Inflammatory macrophage (primary cell): ENCODE measurements at places on chromosomes 1 and 21.
A peak's percentile ranks its signal among the peaks of the same experiment; 100 is the strongest.

DNA sequence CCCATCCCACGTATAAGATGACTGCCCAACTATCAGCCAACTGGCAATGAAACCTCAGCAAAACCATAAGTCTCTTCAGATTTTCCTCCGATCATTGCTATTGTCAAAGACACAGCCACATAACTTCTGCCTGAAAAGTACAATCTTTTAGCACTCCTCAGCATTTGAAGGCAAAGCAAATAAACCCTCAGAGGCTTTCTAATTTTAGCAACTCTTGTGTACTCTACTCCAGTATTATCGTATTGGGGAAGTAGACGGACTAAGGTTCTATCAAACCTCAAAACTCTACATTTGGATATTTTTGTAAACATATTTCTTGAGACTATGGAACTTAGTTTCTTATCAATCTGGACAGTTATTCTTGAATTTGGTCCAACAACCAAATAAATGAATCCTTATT lies 1206.2 kb upstream of the NCAM2 start:
- no peak for DNase-seq

GRCh38 chr1:223083831-223084230 lies 59.2 kb downstream of the TLR5 start:
- DNase-seq = no peak

GRCh38 chr1:54937469-54937868 lies 43.0 kb upstream of the TMEM61 start:
- DNase-seq = no peak

DNA sequence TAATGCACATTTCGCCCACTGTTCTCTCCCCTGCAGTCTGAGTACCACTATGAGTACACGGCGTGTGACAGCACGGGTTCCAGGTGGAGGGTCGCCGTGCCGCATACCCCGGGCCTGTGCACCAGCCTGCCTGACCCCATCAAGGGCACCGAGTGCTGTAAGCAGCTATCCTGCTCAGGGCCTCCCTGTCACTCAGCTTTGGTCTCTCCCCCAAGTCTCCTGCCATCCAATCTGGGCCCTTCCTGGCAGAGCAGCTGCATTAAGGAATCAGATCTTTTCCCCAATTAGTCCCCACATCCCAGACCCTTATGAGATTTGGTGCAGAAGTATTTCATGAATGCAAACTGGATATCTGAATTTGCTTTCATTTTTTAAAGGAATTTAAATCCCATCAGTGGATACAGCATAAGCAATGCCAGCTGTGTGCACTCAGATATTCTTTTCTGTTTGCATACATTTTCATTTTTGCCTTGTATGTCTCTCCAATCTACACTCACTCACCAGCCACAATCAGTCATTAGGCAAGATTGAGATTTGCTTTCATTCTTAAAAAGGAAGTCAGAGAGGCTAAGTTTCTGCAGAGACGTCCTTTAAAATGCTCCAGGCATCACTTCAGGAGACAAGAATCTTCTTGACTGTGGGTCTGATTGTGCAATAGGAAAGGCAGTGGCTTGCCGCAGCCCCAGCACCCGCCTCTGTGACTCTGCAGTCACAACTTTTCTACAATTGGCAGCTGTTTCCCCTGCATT lies 48.1 kb downstream of the ELAPOR1 start:
- DNase-seq = peak; percentile 94

DNA sequence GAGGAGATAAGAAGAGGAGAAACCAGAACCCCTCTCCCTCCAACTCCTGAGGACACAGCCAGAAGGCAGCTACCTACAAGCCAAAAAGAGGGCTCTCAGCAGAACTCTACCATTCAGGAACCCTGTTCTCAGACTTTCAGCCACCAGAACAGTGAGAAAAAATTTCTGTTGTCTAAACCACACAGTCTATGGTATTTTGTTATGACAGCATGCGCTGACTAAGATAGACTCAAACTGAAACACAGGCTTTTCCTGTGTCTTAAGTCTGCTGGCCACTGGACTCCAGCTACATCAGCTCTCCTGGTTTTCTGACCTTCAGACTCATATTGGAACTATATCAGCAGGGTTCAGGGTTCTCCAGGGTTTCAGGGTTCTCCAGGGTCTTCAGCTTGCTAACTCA lies 126.5 kb upstream of the TNFSF4 start:
- DNase-seq = no peak

DNA sequence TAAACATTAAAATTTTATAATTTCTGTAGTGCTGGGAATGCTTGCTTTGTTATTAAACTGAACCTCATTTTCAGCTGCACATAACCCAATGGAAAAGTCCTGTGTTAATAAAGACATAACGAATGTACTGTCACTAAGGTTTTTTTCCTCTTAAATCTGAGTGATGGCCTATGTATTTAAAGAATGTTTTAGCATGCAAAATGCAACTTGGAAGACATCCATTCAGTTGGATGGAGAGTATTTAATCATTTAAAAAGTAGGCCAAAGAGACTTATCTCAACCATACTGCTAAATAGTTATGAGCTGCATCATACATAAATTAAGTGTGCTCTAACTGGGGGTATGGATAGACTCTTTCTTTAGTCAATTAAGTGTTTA lies 48.5 kb downstream of the RWDD3 start:
- DNase-seq = no peak

DNA sequence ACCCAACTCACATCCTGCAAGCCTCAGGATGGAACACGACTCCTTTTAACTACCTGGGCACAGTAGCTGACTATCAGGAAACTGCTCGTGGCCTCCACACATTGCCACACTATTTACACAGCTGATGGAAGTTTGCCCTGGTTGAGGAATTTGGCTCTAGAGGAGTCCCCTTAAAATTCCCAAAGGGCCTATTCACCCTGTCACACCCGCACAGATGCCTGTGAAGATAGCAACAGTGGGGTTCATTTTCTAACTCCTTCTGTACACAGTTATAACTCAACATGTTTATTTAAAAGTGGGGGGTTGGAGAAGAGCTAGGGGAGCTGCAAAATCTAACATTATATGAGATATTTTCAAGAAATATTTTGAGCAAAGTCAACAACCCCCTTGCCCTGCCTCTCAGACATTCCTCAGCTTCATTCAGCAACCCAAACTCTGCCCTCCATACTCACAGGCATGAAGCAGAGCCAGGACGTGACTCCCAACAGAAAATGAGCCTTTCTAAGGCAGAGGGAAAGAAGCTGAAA lies 35.8 kb upstream of the CCN1 start:
- DNase-seq = no peak

GRCh38 chr1:121414905-121415304 lies 230.1 kb downstream of the SRGAP2C start:
- DNase-seq = no peak

DNA sequence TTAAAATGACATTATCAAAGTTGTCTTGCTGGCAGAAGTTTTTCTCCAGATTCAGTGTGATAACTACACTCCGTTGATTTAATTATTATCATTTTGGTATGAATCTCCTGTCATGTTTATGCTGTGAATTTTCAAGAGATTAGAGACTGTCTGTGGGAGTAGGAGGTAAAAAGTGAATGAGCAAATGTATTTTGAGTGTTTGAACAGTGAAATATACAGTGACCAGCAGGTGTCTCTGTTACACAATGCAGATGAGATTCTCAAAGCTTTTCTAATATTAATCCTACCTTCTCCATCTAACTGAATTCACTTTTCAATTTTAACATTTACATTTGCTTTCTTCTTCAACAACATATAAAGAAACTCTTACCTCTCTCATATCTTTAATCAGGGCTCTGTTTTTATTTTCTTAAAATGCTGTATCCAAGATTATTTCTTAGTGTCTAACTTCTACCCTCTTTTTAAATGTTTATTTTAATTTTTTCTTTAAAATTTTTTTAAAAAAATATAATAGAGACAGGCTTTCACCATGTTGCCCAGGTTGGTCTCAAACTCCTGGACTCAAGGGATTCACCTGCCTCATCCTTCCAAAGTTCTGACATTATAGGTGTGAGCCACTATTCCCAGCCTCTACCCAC lies 20.9 kb upstream of the HSPA13 start:
- DNase-seq = peak; percentile 22

DNA sequence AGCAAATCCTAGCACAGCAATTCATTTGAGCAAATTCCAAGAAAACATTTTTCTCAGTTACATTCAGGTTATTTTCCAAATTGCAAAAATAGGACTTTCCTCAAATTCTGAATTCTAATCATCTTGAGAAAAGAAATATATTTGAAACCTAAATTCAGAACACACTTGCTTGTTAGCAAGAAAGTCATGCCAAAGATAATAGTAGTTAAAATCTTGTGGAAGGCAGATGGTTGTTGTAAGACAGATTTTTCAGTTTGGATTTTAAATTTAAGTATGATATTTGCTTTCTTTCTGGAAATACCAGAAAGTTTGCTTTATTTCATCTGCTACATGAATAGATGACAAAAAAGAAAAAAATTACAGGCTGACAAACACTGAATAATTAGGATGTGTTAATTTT lies 29.1 kb downstream of the SNX7 start:
- DNase-seq = no peak

GRCh38 chr1:114133129-114133528 lies 20.5 kb downstream of the SYT6 start:
- DNase-seq = no peak
